ENCODE measurements at places on chromosomes 2 and 18.
A peak's percentile ranks its signal among the peaks of the same experiment; 100 is the strongest.

DNA sequence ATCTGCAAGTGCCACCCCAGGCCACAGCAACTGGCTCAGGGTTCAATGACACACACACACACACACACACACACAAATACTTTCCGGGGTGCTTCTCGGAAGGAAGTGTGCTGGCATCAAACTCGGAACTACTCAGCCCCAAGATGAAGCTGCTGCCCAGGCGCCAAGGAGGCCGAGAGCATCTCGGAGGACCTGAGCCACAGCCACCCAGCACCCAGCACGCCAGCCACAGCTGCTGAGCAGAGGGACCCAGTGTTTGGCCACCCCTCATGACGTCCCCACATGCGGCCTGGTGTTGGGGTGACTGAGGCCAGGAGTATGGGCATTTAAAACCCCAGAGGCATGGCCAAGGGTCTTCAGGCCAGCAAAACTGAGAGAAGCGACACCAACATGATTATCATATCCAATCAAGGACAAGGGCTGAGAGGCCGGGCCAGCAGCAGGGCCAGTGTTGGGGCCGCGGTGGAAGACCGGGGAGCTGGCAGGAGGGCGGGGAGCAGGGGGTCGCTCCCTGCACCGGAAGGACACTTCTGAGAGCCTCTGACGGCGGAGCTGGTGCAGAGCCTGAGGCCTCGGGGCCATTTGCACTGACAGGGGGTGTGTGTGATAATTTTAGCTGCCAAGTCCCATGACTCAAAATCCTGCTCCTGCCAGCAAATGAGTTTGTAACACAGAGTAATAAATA lies 61.8 kb downstream of the BIN1 start:
- DNase-seq: no peak

- DNase-seq: peak; percentile 60
Measured at GRCh38 chr18:56851774-56852173, 200.6 kb downstream of the WDR7 start.

DNA sequence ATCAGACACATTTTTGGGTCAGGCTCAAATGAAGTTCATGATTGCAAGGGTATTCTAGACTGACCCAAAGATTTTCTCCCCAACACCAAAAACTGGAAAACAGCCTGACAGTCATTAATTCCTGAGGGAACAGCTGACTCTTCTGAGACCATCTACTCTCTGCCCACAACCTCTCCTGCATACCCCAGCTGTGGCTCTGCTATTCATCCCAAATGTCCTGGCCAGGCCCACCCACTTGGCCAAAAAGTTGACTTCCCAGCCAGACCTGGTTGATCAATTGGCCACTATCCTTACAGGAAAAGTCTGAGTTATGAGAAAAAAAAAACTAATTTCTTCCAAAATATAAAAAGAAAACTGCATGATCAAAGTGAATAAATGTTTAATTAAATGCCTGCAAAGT lies 103.8 kb upstream of the ST3GAL5 start:
- DNase-seq: no peak

GRCh38 chr2:54666131-54666633 lies 57.3 kb upstream of the EML6 start:
- DNase-seq: no peak

- DNase-seq: no peak
Measured at GRCh38 chr2:50535971-50536759, 495.8 kb downstream of the NRXN1 start.

DNA sequence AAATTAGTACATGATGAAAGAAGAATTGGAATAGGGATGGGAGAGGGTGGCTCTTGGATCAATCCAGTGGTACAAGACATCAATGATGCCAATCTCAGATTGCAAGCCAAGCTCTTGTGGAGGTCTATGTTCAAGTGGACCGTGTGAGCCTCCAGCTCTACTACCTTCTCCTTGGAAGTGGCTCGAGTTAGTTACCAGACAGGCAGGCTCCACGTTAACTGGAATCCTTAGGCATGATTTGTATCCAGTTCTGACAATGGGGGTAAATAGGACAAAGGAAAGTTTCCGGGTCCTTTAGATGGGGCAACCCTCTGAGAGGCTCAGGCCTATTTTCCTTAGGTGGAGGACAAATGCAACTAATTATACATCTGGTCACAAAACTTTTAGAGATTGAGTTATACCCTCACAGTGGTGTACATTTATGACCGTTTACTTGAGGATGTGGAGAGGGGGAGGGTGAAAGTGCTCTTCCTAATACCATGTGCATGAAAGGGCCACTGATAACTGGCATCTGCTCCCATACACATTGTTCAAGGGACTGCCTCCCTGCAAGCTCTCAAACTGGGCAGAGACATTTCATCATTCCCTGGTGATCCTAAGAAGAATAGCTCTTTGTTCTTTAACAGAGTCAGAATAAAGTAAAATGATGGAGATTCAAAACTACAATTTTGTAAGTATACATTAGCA lies 180.2 kb downstream of the SOCS6 start:
- DNase-seq: no peak

DNA sequence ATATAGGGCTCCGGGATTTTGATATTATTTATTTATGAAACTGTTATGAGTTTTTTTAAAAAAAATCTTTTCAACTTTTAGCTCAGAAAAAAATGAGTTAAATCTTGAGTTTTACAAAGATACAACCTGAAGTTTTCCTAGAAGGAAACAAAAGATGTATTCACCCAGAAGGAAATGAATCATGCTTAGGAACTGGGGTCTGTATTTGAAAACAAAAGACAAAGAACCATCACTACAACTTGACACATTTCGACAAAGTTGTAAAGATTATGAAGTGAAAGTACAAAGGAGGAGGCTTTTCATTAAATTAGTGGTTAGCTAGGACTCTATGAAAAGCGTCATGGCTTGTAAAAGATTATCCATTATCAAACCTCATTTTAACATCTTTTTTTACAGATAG lies 143.3 kb downstream of the PDE1A start:
- DNase-seq: no peak

- peak; percentile 32 for DNase-seq
Measured at GRCh38 chr2:205723179-205723578, 40.9 kb downstream of the NRP2 start.

Measured in inflammatory macrophage (primary cell).